ENCODE measurements at places on chromosomes 11 and 22. TPM values are rescaled to one million over a fixed set of nuclear protein-coding genes. Genes with fewer than 3 reads are reported as not detected.

DNA sequence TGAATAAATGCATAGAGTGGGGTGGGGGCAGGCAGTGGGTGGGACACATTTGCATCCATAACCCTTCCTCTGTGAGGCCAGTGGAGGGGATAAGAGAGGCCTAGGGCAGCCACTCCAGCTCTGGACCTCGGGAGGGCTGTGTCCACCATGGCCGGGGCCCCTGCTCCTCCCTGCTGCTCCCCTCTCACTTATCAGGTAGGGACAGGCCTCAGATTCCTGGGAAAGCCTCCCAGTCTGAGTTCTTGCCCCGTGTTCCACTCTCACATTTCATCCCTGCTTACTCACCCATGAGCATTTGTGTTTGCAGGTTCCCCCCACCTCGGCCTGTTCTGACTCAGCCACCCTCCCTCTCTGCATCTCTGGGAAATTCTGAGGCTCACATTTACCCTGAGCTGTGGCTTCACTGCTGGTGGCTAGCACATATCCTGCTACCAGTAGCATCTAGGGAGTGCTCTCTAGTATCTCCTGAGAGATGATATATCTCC, 128.7 kb upstream of the TOP3B start:
- no peak for DNase-seq

Gene ADORA2A
- 14.7 TPM for total RNA-seq

Gene OR51E2
- total RNA-seq: 2.0 TPM

- no peak for DNase-seq
Observed at GRCh38 chr22:21958360-21959273, 6.0 kb upstream of the PPM1F start.

DNA sequence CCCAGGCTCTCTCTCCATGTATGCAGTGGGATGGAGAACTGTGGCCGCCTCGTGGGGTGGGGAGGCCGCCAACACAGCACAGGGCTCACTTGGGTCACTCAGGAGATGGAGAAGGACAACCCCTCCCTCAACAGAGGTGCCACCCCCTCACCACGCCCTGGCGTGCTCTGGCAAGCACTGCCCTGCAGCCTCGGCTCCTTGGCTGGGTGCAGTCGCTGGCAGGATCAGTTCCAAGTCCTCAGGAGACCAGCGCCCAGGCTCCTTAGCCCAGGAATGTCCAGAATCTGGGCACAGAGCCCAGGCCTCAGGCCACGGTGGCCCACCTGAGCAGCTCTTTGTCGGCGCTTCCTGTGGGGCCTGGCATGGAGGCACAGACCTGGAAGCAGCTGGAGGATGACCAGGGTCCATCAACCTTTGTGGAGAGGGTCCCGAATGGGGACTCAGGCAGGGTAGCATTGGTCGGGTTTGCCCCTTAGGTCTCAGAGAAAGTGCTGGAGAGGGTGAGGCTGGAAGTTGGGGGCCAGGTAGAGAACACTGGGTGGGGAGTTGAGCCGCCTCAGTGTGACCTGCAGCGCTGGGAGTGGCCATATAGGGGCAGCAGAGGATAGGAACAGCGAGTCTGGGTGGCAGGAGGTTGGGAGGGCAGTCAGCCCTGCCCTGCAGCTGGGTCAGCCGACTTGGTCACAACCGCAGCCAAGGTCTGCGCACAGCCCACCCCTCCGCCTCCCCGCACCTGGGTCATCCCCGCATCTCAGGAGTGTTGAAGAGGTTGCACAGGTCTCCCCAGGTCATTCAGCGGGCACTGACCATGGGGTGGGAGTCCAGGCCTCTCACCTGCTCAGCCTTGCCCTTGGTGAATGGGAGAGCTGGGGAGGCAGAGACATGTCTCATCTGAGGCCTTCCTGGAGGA, 8.2 kb downstream of the SUSD2 start:
- DNase-seq: no peak

- no peak for DNase-seq
Observed at GRCh38 chr11:63933459-63933858, 5.3 kb upstream of the NAA40 start.

Gene AQP11
- total RNA-seq: 0.64 TPM

DNA sequence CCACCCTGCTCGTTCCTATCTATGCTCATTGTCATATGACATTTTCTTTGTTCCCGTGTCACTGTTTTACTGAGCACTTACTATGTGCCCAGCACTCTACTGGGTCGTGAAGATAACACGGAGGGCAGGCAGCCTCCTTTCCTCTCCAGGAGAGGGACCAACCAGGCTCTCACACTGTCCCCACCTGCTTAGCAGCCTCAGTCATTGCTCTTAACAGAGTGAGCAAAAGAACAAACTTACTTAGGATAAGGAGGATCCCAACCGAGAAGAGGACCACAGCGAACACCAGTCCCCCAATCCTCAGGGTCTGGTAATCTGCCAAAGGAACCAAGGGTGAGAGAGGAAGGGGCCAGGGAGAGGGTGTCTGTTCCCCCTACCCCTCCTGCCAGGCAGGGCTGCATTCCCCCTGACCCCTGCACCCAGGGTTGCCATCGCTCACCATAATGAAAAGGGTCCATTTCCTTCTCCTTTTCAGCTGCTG, 17.0 kb upstream of the FXYD2 start:
- no peak for DNase-seq

- DNase-seq: no peak
Observed at GRCh38 chr11:116821050-116821918, 1.8 kb downstream of the APOA4 start.

Gene IGSF9B
- total RNA-seq: 162 TPM

DNA sequence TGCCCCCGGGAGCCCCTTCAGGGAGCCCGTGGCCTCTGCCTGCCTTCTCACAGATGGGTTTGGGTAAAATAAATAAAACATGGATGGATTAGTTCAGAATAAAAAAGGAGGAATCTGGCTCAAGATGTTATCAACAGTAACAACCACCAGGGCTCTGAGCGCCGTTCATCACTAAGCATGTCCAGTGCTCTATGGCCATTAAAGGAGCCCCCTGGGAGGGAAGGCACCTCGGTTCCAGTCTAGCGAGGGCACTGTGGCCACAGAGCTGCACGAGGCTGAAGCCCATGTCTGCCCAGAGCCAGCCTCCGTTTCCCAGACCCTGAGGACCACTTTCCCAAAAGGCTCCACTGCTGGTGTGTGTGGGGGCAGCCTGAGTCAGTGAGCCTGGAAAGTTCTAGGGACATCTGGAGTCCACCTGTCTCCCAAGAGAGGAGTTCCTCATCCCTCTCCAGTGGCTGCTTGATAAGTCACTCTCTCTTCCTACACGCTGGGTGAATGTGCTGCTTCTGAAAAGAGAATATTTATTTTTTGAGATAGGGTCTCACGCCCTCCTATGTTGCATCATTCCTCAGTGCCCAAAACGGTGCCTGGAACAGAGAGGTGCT, 614.6 kb downstream of the TBC1D22A start:
- no peak for DNase-seq

Data from ascending aorta (tissue), 2 donors.